Activated CD8-positive, alpha-beta memory T cell treated with anti-CD3 and anti-CD28 coated beads, Interleukin-2, amount 10 ng/mL, durations not matched to agents 7 days and 5 days (primary cell): ENCODE measurements at places on chromosomes 6 and 20.
A peak's percentile ranks its signal among the peaks of the same experiment; 100 is the strongest.

DNA sequence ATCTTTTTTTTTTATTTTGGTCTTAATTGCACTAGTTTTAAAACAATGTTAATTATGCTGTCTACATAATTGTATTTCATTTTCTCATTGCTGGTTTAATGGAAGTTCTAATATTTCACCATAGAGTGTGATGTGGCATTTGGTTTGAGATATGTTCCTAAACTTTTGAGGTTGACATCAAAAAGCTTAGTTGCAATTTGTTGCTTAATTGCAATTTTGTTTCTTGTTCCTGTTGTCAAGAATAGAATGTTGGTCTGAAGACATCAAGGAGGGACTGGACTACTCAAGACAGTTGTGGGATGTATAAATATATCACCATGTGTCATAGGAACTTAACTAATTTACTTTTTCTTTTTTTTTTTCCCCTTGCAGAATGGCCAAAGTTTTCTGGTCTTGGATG, 12.5 kb downstream of the HSF2 start:
- peaks cover 50% of the 10 kb centered on the region for H3K36me3 ChIP-seq
- DNase-seq, result no peak
- no peak overlapping the region for H3K27ac ChIP-seq
- no peak overlapping the region for H3K4me3 ChIP-seq
- no peaks in the 10 kb centered on the region for H3K27me3 ChIP-seq
- peaks cover 16% of the 10 kb centered on the region for H3K4me1 ChIP-seq

GRCh38 chr6:72624557-72625160, 2.8 kb downstream of the KCNQ5 start:
- H3K4me1 ChIP-seq, result peaks cover 54% of the 10 kb centered on the region
- H3K4me3 ChIP-seq, result no peak overlapping the region
- peaks cover 14% of the 10 kb centered on the region for H3K36me3 ChIP-seq
- H3K27me3 ChIP-seq, result peaks cover 26% of the 10 kb centered on the region

- no peaks in the 10 kb centered on the region for H3K27me3 ChIP-seq
- DNase-seq, result peak; percentile 45
- H3K36me3 ChIP-seq, result peaks cover 11% of the 10 kb centered on the region
- peaks cover 35% of the 10 kb centered on the region for H3K4me1 ChIP-seq
- peak overlapping the region; percentile 63 for H3K27ac ChIP-seq
These were observed 258 bp downstream of the PHF10 start for GRCh38 chr6:169723991-169724493.

- no peaks in the 10 kb centered on the region for H3K27me3 ChIP-seq
- no peak overlapping the region for H3K4me3 ChIP-seq
- no peaks in the 10 kb centered on the region for H3K36me3 ChIP-seq
- no peaks in the 10 kb centered on the region for H3K4me1 ChIP-seq
- DNase-seq, result no peak
These were observed 52.2 kb downstream of the ADGB start for GRCh38 chr6:146650799-146651481.
